T-helper 17 cell (primary cell): ENCODE measurements at places on chromosomes 3 and 15. TPM values are rescaled to one million over a fixed set of nuclear protein-coding genes. Genes with fewer than 3 reads are reported as not detected.

GRCh38 chr15:45129651-45130129 is at the start of the genes DUOX1 and DUOXA1:
TSS of gene DUOX1 (plus strand) at chr15:45129994. CDS start at chr15:45131967, 1,973 bp downstream.
TSS of gene DUOXA1 (minus strand) at chr15:45129879. CDS start at chr15:45123014, 6,865 bp downstream.
- DNase-seq, result no peak
- H3K27ac ChIP-seq, result no peak within 1 kb of the TSS
- H3K4me1 ChIP-seq, result peaks cover 6% of the 10 kb centered on the region
- peaks cover 83% of the 10 kb centered on the region for H3K27me3 ChIP-seq
- peaks cover 17% of the 10 kb centered on the region for H3K36me3 ChIP-seq

The SKOR1 gene
- 2.2 TPM for total RNA-seq

GRCh38 chr3:190008432-190008831 is 112.3 kb downstream of the P3H2 start:
- H3K27ac ChIP-seq, result no peak overlapping the region
- DNase-seq, result no peak
- no peaks in the 10 kb centered on the region for H3K36me3 ChIP-seq
- H3K4me1 ChIP-seq, result no peaks in the 10 kb centered on the region
- H3K27me3 ChIP-seq, result peaks cover 47% of the 10 kb centered on the region

The MEGF11 gene
- total RNA-seq, result not detected

DNA sequence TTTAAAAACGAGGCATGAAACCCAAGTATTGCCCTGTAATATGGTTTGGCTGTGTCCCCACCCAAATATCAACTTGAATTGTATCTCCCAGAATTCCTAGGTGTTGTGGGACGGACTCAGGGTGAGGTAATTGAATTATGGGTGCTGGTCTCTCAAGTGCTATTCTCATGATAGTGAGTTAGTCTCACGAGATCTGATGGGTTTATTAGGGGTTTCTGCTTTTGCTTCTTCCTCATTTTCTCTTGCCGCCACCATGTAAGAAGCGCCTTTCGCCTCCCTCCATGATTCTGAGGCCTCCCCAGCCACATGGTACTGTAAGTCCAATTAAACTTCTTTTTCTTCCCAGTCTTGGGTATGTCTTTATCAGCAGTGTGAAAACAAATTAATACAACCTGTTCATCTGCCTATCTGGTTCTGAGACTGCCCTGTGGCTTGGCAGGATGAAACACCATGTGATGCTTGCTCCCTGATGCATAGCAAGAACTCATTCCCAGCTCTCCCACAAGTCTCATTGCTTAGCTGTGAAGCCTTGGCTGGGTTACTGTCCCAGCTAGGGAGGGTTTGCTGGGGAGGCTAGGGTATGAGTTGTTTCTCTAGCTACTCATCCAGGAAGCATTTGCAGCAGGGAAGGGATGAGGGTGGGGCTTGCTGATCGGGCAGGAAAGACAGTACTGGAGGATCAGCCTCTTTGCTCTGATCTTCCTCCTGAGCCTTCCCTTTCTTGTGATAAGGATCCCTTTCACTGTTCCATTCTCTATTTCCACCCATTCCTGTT is 3.7 kb upstream of the SQOR start:
- no peak for DNase-seq
- H3K27me3 ChIP-seq, result no peaks in the 10 kb centered on the region
- H3K27ac ChIP-seq, result no peak overlapping the region
- H3K36me3 ChIP-seq, result no peaks in the 10 kb centered on the region

The KNG1 gene
- total RNA-seq, result not detected

DNA sequence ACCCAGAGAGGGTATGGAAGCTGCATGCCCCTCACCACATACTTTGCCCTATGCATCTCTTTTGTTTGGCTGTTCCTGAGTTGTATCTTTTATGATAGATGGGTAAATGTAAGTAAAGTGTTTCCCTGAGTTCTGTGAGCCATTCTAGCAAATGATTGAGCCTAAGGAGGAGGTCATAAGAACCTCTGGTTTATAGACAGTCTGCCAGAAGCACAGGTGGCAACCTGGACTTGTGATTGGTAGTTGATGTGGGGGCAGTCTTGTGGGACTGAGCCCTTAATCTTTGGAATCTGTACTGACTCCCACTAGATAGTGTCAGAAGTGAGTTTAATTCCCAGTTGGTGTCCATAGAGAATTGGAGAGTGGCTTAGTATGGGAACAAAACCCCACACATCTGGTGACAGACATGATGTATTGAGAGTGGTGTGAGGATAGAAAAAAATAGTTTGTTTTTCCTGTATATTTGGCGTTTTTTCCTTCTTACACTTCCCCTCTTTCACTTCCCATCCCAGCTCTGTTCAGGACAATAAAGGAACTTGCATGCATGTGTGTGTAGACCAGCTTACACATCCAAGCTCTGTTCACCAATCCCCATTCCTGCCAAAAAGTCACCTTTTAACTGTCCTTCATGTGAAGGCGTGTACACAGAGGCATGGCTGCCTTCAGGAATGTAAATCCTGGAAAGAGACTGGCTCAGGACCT is 38.1 kb upstream of the SPPL2A start:
- H3K36me3 ChIP-seq, result no peaks in the 10 kb centered on the region
- peaks cover 3% of the 10 kb centered on the region for H3K27me3 ChIP-seq
- H3K4me3 ChIP-seq, result no peak overlapping the region
- H3K4me1 ChIP-seq, result no peaks in the 10 kb centered on the region
- no peak overlapping the region for H3K27ac ChIP-seq

DNA sequence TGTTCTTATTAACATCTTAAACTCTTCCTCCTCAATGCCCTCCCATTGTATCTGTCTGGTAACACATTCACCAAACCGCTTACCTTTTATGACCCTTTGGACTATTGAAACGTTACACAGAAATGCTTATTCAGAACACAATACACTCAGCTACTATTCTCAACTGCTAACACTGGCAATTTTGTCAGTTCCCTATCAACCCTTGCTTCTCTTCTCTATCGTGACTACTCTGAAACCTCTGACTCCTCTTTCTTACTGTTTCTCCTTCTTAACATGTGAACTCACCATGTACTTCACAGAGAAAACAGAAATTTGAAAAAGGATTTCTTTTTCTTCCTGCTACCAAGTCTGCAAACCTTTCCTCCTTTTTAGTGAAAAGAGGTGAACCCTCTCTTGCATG is 232.9 kb upstream of the GPR149 start:
- no peaks in the 10 kb centered on the region for H3K36me3 ChIP-seq
- no peaks in the 10 kb centered on the region for H3K27me3 ChIP-seq
- H3K4me3 ChIP-seq, result no peak overlapping the region
- H3K27ac ChIP-seq, result no peak overlapping the region
- no peak for DNase-seq
- H3K4me1 ChIP-seq, result no peaks in the 10 kb centered on the region

GRCh38 chr3:78988324-78988723 is 779.5 kb downstream of the ROBO1 start:
- DNase-seq, result no peak
- H3K27ac ChIP-seq, result no peak overlapping the region
- no peaks in the 10 kb centered on the region for H3K27me3 ChIP-seq
- H3K36me3 ChIP-seq, result no peaks in the 10 kb centered on the region

GRCh38 chr3:42733501-42734262 is 31.1 kb upstream of the HHATL start:
- no peak overlapping the region for H3K4me3 ChIP-seq
- H3K27me3 ChIP-seq, result no peaks in the 10 kb centered on the region
- H3K36me3 ChIP-seq, result no peaks in the 10 kb centered on the region
- no peak overlapping the region for H3K27ac ChIP-seq
- no peak for DNase-seq
- peaks cover 2% of the 10 kb centered on the region for H3K4me1 ChIP-seq
